ENCODE measurements at places on chromosomes 7 and 10. TPM values are rescaled to one million over a fixed set of nuclear protein-coding genes. Genes with fewer than 3 reads are reported as not detected.

The ZYX gene
- 250 TPM for total RNA-seq

The PLEKHS1 gene
- total RNA-seq = 0.14 TPM

The SFTPA1 gene
- 13,531 TPM for total RNA-seq

The CYP3A4 gene
- not detected for total RNA-seq

The TMEM139 gene
- 24.6 TPM for total RNA-seq

The ST8SIA6 gene
- 7.1 TPM for total RNA-seq

The TMEM236 gene
- total RNA-seq = 0.55 TPM

The ETV1 gene
- total RNA-seq = 47.4 TPM

The NSUN6 gene
- 26.0 TPM for total RNA-seq

The SLC13A1 gene
- not detected for total RNA-seq

GRCh38 chr7:42493436-42494198 is 256.6 kb upstream of the GLI3 start:
- peak overlapping the region; percentile 50 for H3K4me3 ChIP-seq
- H3K36me3 ChIP-seq = no peaks in the 10 kb centered on the region
- H3K4me1 ChIP-seq = peaks cover 9% of the 10 kb centered on the region
- H3K27me3 ChIP-seq = no peaks in the 10 kb centered on the region
- peak; percentile 91 for DNase-seq

- no peaks in the 10 kb centered on the region for H3K36me3 ChIP-seq
- H3K27ac ChIP-seq = no peak overlapping the region
- H3K27me3 ChIP-seq = no peaks in the 10 kb centered on the region
- no peak overlapping the region for H3K4me3 ChIP-seq
- no peaks in the 10 kb centered on the region for H3K4me1 ChIP-seq
- no peak for DNase-seq
Measured at GRCh38 chr7:29490094-29490607, 73.5 kb upstream of the PRR15 start.

DNA sequence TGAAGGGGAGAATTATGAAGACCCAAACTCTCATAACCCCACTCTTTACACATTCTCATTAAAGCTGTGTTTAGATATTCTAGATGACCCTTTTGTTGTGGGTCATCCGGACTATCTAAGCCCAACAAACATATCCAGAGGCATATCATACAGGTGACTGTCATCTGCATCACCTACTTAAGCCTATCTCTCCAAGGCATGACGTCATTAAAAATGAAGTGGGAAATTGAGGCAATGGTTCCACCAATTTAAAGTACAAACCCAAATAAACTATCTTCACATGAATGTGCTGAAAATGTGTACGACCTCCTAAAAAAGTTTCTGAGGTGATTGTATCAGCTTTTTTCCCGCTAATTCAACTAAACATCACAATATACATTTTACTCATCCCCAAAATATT is 4.5 kb upstream of the RALA start:
- no peak overlapping the region for H3K27ac ChIP-seq
- H3K36me3 ChIP-seq = no peaks in the 10 kb centered on the region
- H3K27me3 ChIP-seq = no peaks in the 10 kb centered on the region
- no peak for DNase-seq

- H3K4me3 ChIP-seq = no peak overlapping the region
- H3K27me3 ChIP-seq = no peaks in the 10 kb centered on the region
- no peak overlapping the region for H3K27ac ChIP-seq
- DNase-seq = no peak
Measured at GRCh38 chr7:88289564-88290025, 17.1 kb downstream of the STEAP4 start.

DNA sequence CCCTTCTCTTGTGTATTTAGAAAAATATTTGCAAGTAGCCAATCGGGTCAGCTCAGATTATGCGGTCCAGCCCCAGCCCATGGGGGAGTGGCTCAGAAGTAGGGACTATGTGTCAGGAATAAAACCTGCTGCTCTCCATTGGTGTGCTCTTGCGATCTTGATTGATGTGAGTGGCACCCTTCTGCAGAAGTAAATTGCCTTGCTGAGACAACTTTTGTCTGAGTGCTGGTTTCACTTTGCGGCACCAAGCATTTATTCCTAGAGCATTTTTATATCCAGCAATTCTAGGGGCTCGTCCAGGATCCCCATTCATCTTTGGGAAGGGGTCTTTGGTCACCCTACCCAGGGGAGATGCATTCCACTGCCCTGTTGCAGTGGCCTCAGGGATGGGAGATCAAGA is 26.1 kb upstream of the FAM221A start:
- H3K4me1 ChIP-seq = no peaks in the 10 kb centered on the region
- no peak overlapping the region for H3K27ac ChIP-seq
- H3K36me3 ChIP-seq = no peaks in the 10 kb centered on the region
- no peak for DNase-seq
- H3K4me3 ChIP-seq = no peak overlapping the region

DNA sequence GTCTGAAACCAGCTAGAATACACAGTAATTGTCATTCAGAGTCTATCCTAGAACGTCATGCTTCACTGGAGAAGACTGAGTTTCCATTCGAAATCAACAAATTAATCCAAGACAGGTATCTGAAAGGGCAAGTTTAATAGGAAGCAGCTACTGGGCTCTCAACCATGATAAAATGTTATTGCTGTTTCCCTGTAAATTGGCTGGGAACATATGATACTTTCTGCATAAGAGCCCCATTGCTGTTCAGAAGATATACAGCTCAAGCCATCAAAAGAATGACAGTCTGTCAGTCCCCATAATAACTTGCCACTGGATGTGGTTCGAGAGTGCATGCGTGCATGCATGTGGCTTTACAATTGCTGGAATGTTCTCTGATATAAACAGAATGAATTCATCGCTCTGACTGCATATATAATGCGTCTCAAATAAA is 129.0 kb downstream of the HIBADH start:
- DNase-seq = no peak
- H3K27ac ChIP-seq = no peak overlapping the region
- no peaks in the 10 kb centered on the region for H3K4me1 ChIP-seq
- H3K27me3 ChIP-seq = no peaks in the 10 kb centered on the region
- no peak overlapping the region for H3K4me3 ChIP-seq

DNA sequence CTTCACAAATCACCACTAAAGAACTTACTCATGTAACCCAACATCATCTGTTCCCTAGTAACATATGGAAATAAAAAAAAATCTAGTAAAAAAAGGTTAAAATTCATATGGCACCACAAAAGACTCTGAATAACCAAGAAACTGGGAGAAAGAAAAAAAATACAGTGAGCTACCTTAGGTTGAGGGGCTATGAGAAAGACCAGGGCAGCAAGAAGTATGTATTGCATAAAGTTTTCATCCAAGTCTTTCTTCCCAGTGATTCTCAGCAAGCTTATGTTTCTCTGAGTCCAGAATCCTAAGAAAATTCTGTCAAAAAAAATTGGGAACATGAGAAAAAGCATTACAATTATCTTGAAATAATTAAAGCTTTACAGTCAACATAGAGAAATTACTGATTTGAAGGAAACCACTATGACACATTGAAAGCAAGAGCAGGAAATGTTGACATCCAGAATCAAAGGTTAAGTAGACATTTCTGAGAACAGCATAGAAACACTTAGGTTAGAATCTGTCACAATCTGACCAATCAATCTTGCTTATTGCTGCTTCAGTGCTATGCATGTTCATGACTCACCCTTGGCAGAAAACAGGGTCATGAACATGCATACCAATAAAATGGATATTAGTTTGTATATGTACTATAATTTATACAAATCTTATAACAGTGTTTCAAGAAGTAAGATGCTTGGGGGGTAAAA is 494.0 kb upstream of the POT1 start:
- no peaks in the 10 kb centered on the region for H3K4me1 ChIP-seq
- no peak for DNase-seq
- H3K36me3 ChIP-seq = no peaks in the 10 kb centered on the region

DNA sequence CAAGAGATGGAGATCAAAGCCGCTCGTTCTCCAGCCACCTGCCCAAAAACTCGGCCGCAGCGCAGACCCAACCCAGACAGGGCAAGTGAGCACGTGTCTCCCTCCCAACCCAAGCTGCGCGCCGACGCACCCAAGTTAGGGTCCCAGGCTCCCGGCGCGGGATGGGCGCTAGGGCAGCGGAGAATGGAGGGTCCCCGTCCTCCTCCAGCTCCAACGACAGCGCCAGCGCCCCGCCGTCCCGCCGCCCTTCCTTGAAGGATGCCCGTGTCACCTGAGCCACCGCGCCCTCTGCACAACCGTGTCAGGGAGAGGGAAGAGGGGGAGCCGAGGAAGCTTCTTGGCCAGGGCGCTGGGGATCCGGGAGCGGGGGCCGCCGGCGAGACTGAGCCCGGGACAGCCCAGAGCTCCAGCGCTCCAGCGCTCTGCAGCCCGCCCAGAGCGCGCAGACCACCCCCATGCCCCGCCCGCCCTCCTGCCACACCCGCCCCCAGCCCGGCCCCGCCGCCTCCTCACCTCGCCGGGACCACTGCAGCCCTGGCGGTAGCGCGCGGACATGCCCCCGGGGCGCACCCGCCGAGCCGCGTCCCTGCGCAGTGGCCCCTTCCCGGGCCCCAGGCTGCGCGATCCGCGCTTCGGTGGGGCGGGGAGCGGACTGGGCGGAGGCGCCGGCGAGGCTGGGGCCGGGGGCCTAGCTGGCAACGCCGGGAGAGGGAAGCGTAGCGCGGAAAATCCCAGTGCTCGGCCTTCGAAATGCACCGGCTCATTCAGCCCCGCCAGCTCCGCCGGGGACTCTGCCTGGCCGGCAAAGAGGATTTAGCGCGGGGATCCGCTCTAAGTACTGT is at the start of gene SLC16A12:
SLC16A12 (minus strand) TSS at position 424 of the 842 bp plus-strand sequence. CDS start 73,016 bp downstream, outside the sequence.
- no peaks in the 10 kb centered on the region for H3K36me3 ChIP-seq
- no peak within 1 kb of the TSS for H3K27ac ChIP-seq
- DNase-seq = peak; percentile 85
- H3K4me3 ChIP-seq = peak within 1 kb of the TSS; percentile 40

- DNase-seq = no peak
- H3K36me3 ChIP-seq = no peaks in the 10 kb centered on the region
- H3K4me3 ChIP-seq = no peak overlapping the region
- H3K27me3 ChIP-seq = no peaks in the 10 kb centered on the region
Measured at GRCh38 chr10:5971886-5972285, 5.5 kb downstream of the IL15RA start.

- H3K27ac ChIP-seq = no peak overlapping the region
- no peak for DNase-seq
- H3K4me3 ChIP-seq = no peak overlapping the region
- no peaks in the 10 kb centered on the region for H3K36me3 ChIP-seq
- H3K4me1 ChIP-seq = peaks cover 9% of the 10 kb centered on the region
Measured at GRCh38 chr10:34520084-34520483, 295.0 kb downstream of the PARD3 start.

GRCh38 chr10:33249137-33249536 is 85.3 kb downstream of the NRP1 start:
- H3K36me3 ChIP-seq = peaks cover 42% of the 10 kb centered on the region
- H3K4me1 ChIP-seq = peaks cover 41% of the 10 kb centered on the region
- H3K27ac ChIP-seq = peak overlapping the region; percentile 72

DNA sequence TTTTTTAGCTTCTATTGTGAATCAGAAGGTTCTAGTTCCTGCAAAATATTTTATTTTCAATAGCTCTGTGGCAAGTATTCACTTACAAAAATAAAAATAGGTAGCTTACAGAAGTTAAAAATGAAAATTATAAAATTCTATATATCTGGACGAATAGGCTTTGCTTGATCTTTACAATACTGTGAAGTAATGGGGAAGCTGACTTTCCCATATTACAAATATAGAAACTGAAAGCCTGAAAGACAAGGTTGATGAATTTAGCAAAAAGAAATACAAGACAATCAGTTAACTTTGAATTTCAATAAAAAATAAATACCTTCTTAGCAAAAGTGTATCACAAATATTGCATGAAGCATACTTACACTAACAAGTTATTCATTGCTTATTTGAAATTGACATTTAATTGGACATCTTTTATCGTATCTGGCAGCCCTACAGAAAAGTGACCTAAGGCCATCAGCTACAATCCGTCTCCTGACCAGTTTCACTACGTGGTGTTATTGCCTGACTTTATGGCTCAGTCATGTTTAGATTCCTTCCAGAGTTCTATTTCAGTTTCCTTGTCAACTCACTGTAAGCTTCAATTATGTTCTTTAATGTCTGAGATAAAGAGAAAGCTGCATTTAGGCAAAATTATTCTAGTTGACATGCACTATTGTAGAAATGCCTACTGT is 310.5 kb upstream of the HGF start:
- no peak overlapping the region for H3K27ac ChIP-seq
- H3K36me3 ChIP-seq = no peaks in the 10 kb centered on the region
- H3K4me1 ChIP-seq = no peaks in the 10 kb centered on the region
- DNase-seq = no peak

GRCh38 chr7:45182856-45183710 is 25.5 kb downstream of the RAMP3 start:
- DNase-seq = peak; percentile 15
- no peaks in the 10 kb centered on the region for H3K4me1 ChIP-seq
- H3K36me3 ChIP-seq = peaks cover 57% of the 10 kb centered on the region
- H3K27ac ChIP-seq = peak overlapping the region; percentile 8

GRCh38 chr10:131815266-131816156 is 85.3 kb upstream of the PPP2R2D start:
- no peak overlapping the region for H3K4me3 ChIP-seq
- no peak overlapping the region for H3K27ac ChIP-seq
- H3K4me1 ChIP-seq = no peaks in the 10 kb centered on the region
- no peak for DNase-seq
- H3K36me3 ChIP-seq = no peaks in the 10 kb centered on the region
- no peaks in the 10 kb centered on the region for H3K27me3 ChIP-seq

GRCh38 chr10:29857843-29858701 is 201.3 kb downstream of the JCAD start:
- no peaks in the 10 kb centered on the region for H3K27me3 ChIP-seq
- H3K36me3 ChIP-seq = no peaks in the 10 kb centered on the region
- H3K27ac ChIP-seq = no peak overlapping the region
- H3K4me1 ChIP-seq = peaks cover 10% of the 10 kb centered on the region
- DNase-seq = no peak

GRCh38 chr10:68553138-68553537 is 7.0 kb upstream of the TET1 start:
- H3K27me3 ChIP-seq = no peaks in the 10 kb centered on the region
- DNase-seq = no peak
- no peaks in the 10 kb centered on the region for H3K36me3 ChIP-seq
- no peak overlapping the region for H3K4me3 ChIP-seq

DNA sequence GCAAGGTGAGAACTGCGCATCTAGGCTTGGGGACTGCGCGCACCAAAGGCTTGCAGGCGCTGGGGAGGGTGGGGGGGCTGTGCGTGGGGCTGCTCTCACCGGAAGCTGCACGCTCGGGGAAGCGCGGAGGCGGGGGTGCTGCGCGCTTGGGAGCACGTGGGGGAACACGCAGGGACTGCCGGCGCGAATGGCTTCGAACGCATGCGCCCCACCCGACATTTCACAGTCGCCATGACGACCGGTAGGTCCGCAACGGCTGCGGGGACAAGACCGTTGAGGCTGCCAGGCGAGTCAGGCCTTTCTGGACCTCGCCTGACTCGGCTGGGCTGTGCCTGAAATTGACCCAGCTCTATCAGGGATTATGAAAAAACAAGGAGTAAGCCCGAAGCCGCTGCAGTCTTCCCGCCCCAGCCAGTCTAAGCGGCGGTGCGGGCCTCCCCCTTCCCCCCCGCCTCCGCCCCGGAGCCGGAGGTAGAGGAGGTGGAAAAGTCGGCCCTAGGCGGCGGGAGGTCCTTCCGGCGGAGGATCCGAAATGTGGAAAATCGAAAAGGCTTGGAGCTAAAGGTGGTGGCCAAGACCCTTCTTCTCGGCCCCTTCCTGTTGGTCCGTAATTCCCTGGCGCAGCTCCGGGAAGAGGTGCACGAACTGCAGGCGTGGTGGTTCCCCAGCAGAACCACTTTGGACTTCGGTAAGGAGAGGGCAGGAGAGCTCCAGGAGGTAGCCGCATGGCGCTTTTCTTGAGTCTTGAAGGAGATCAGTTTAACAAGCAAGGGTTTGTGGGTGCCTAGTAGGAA is 34.9 kb upstream of the STEAP1 start:
- H3K27ac ChIP-seq = no peak overlapping the region
- H3K27me3 ChIP-seq = no peaks in the 10 kb centered on the region
- H3K36me3 ChIP-seq = no peaks in the 10 kb centered on the region
- peaks cover 17% of the 10 kb centered on the region for H3K4me1 ChIP-seq
- peak overlapping the region; percentile 48 for H3K4me3 ChIP-seq
- DNase-seq = no peak
